ENCODE measurements at places on chromosomes 7 and 10. TPM values are rescaled to one million over a fixed set of nuclear protein-coding genes. Genes with fewer than 3 reads are reported as not detected.

VIPR2 gene
- total RNA-seq = not detected

TSPAN13 gene
- 14.1 TPM for total RNA-seq

SAP25 gene
- 2.9 TPM for total RNA-seq

LRRC18 gene
- total RNA-seq = not detected

FAM53B gene
- 12.9 TPM for total RNA-seq

HEPACAM2 gene
- total RNA-seq = not detected

CDHR3 gene
- 0.19 TPM for total RNA-seq

RAMP3 gene
- not detected for total RNA-seq

MDFIC gene
- total RNA-seq = 8.1 TPM

OR2A1 gene
- not detected for total RNA-seq

SMO gene
- not detected for total RNA-seq

PVRIG gene
- total RNA-seq = not detected

GNAI1 gene
- 30.4 TPM for total RNA-seq

SP4 gene
- 4.4 TPM for total RNA-seq

TMEM229A gene
- total RNA-seq = not detected

MAT1A gene
- total RNA-seq = not detected

ACTR3C gene
- 3.6 TPM for total RNA-seq

GPR26 gene
- total RNA-seq = not detected

CFAP46 gene
- total RNA-seq = 0.12 TPM

ENTPD7 gene
- 29.0 TPM for total RNA-seq

DDIT4 gene
- 698 TPM for total RNA-seq

MINDY3 gene
- total RNA-seq = 28.8 TPM

UNCX gene
- not detected for total RNA-seq

TRAPPC14 gene
- 18.0 TPM for total RNA-seq

TRIM74 gene
- 0.26 TPM for total RNA-seq

COL1A2 gene
- total RNA-seq = not detected

KIF20B gene
- 33.7 TPM for total RNA-seq

CAV1 gene
- total RNA-seq = 225 TPM

GPNMB gene
- total RNA-seq = 1.6 TPM

OR2A12 gene
- total RNA-seq = not detected

GATA3 gene
- 13.1 TPM for total RNA-seq

ADCY1 gene
- total RNA-seq = 0.61 TPM

CNOT4 gene
- 18.5 TPM for total RNA-seq

NUTM2A gene
- total RNA-seq = 0.82 TPM

ARHGEF35 gene
- total RNA-seq = 0.93 TPM

BNIP3 gene
- 47.0 TPM for total RNA-seq

TECPR1 gene
- 21.1 TPM for total RNA-seq

NPC1L1 gene
- total RNA-seq = not detected

ABCB1 gene
- not detected for total RNA-seq

OPN4 gene
- not detected for total RNA-seq

ZNF273 gene
- 2.2 TPM for total RNA-seq

NPY gene
- total RNA-seq = not detected

TEX47 gene
- not detected for total RNA-seq

DHTKD1 gene
- total RNA-seq = 17.3 TPM

PNLIPRP3 gene
- 9.5 TPM for total RNA-seq

AGBL3 gene
- total RNA-seq = 1.8 TPM

FFAR4 gene
- not detected for total RNA-seq

MYL7 gene
- total RNA-seq = not detected

PAX4 gene
- not detected for total RNA-seq

SFRP5 gene
- total RNA-seq = not detected

TMEM176A gene
- total RNA-seq = not detected

POLR2J2 gene
- 13.8 TPM for total RNA-seq

ZNF394 gene
- 20.6 TPM for total RNA-seq

Measured in MCF 10A (cell line).